ENCODE measurements at places on chromosomes 12 and 14.

- no peak for DNase-seq
Measured at GRCh38 chr12:48696626-48697025, 14.6 kb upstream of the KANSL2 start.

DNA sequence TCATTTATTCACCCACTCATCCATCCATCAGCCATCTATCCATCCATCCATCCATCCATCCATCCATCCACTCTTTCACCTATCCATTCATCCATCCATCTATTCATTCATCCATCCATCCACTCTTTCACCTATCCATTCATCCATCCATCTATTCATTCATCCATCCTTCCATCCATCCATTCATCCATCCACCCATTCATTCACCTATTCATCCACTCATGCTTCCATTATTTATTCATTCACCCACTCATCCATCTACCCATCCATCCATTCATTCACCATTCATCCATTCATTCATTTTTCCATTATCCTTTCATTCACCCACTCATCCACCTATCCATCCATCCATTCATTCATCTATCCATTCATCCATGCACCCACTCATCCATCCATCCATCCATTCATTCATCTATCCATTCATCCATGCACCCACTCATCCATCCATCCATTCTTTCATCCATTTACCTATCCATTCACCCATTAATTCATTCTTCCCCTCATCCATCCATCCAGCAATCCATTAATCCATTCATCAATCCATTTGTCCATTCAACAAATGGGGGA lies 360.9 kb downstream of the ADGRD1 start:
- no peak for DNase-seq

DNA sequence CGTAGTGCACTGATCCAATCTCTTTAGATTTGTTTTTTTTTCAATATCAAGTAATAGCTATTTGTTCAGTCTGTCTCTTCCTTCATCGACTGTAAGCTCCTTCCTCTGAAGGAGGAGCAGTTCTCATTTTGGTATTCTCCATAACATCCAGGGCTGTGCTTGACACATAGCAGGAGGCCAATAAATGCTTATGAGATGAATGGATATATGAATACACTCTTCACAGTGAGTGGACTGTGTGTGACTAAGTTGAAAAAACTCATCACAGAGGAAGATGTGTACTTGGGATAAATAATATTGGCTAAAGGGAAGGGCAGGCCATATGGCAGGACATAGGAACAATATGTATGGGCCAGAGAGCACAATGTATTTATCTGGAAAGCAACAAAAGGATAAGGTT lies 205.3 kb upstream of the PRICKLE1 start:
- DNase-seq = no peak

DNA sequence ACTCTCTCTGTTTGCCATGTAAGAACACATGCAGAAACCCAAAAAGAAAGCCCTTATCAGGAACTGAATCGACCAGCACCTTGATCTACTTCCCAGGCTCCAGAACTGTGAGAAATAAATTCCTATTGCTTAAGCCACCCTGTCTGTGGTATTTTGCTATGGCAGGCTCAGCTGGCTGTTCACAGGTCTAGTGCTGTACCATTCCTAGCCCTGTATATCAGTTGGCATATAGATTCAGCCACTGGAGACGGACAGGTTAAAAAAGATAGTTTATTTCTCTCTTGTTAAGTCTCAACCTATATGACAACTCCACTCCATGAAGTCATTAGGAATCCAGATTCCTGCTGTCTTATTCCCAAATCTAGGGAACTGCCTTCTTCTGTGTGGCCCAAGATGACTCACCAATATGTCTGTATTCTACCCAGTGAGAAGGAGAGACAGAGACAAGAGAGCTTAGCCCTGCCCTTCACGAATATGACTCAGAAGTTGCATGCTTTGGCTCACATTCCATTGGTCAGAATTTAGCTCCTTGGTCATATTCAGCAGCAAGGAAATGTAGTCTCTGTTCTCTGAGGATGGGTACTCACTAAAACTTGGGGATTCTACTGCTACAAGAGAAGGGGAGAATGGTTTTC lies 57.0 kb downstream of the PLEKHG7 start:
- no peak for DNase-seq

DNA sequence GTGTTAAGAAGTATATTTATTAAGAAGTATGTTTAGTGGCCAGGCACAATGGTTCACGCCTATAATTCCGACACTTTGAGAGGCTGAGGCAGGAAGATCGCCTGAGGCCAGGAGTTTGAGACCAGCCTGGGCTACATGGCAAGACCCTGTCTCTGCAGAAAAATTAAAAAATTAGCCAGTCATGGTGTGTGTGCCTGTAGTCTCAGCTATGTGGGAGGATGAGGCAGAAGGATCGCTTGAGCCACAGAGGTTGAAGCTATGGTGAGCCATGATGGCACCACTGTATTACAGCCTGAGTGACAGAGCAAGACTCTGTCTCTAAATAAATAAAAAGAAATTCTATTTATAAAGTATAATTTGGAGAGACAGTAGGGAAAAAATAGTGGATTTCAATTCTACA lies 20.3 kb downstream of the R3HDM2 start:
- no peak for DNase-seq

- DNase-seq = no peak
Measured at GRCh38 chr12:107474639-107475539, 210.7 kb upstream of the PWP1 start.

GRCh38 chr12:77847060-77847541 lies 16.4 kb downstream of the NAV3 start:
- DNase-seq = no peak

DNA sequence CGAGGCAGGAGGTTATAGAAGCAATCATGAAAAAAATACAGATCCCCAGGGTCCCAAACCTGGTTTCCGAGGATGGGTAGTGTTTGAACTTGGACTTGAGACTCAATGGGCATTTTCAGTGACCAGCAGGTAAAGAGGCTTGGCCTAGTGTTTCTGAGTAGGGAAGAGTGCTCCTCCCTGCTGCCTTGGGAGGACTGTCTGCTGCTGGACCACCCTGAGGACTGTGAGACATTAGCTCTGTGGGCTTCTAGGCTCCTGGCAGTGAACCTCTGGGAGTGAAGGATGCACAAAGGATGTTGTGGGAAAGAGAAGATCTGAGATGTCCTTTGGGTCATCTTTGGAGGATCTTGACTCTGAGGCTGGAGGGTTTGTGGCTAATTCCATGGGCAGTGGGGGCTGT lies 30.5 kb downstream of the ANKRD9 start:
- DNase-seq = no peak
